ENCODE measurements at places on chromosomes 3 and 15.
A peak's percentile ranks its signal among the peaks of the same experiment; 100 is the strongest.

DNA sequence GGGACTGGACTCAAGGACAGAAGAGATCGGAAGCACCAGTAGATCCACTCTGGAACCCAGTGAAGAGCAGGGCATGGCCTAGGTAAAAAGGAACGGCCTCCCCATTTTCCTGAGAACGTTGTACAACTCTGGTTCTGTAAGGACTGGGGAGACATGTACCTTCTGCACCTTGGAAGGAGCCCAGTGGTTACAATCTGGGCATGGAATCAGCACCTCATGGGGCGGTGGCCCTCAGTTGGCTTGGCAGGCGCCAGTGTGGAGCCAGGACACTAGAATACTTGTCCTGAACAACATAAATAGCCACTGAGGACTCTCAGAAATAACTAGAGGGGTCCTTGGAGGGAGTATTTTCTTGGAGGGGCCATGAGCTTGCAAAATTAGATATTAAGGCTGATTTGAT lies 25.6 kb downstream of the EAF1 start:
- no peak for DNase-seq

- DNase-seq, result no peak
Measured at GRCh38 chr3:24043985-24044384, 98.9 kb downstream of the NR1D2 start.

DNA sequence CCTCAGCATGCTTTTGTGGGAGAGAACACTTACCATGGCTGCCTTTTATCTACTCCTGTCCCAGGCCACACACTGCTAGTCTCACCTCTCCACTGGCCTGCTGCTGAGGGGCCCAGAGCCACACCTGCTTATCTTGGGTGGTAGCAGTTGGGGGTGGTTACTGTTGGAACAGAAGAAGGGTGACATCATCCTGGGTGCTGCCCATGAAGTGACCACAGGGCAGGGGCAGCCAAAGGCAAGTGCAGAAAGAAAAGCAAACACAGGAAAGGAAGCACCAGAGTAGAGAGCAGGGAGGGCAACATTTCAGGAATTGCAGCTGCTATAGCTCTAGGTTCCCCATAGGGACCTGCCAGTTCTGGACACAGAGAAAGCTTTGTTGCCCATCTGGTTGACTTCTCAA lies 345.2 kb downstream of the VPS13C start:
- DNase-seq, result no peak

GRCh38 chr3:9883706-9884554 lies 3.9 kb upstream of the CIDEC start:
- DNase-seq, result no peak

DNA sequence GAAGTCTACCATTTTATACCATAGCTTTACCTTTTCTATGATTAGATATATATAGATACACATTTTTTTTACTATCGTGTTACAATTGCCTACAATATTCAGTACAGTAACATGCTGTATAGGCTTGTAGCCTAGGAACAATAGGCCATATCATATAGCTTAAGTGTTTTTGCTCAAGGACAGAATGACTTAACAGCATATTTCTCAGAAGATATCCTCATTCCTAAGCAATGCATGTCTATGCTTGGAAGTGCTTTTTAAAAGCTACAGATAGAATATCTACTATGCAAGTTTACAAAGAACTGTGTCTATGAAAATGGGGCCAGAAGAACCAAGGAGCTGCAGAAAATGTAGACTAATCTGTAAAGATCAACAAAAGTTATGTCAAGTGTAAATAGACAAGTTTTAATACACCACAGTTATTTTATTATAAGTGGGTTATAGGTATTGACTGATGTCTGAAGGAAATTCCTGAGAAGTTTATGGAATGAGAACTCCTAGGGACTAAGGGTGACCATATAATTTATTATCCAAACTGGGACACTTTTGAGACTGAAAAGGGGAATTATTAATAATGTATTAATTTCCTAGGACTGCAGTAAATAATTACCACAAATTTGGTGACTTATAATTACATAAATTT lies 138.7 kb upstream of the TGFBR2 start:
- DNase-seq, result peak; percentile 46

- no peak for DNase-seq
Measured at GRCh38 chr3:170024581-170024980, 13.2 kb upstream of the GPR160 start.

DNA sequence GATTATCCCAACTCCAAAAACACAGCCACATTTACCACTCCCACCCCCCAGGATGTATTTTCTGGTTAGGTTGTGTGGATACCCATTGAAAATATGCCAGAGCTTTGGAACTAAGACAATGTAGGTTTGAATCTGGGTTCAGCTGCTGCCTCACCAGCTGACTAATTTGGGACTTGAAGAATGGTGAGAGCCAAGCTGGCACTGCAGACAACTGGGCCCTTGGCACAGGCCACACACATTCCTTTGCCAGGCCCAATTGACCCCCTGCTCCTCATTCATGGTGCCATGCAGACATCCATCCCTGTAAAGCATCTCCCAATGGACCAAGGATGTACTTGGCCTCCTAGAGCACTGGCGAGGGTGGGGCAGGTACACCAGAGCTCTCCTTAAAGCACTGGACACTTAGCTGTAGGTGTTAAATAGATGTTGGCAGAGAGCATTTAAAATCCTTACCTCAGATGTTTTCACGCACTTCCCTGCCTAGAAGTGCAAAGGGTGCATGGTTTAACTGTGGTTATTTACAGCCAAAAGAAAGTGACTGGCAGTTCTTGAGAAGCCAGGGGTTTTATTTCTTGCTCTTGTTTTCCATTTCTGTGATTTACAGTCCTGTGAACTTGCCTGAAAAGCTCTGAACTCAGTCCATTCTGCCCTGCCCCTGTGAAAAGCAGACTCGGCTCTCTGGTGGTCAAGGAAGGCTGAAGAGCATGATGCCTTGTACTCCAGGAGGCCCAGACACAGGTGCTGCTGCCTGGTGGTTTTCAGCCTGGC lies 138.5 kb downstream of the CLSTN2 start:
- DNase-seq, result no peak

GRCh38 chr3:12829886-12830784 lies 11.2 kb downstream of the RPL32 start:
- no peak for DNase-seq

DNA sequence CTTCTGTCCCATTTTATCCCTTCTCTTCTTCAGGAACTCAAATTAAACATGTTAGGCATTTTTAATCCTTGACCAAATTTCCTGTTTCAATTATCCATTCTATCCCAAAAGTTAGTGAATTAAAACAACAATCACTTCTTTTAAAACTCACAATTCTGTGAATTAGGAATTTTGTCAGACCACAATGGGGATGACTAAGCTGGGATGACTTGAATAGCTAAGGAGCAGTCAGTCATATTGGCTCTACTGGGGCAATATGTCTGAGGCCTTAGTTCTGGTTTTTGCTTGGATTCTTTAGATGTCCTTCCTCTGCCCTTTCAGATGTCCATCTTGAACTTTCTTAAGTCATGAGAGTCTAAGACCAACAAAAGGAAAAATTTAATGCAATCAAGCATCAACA lies 178.2 kb upstream of the TGFBR2 start:
- peak; percentile 23 for DNase-seq

- no peak for DNase-seq
Measured at GRCh38 chr15:29067949-29068348, 182.2 kb downstream of the APBA2 start.

DNA sequence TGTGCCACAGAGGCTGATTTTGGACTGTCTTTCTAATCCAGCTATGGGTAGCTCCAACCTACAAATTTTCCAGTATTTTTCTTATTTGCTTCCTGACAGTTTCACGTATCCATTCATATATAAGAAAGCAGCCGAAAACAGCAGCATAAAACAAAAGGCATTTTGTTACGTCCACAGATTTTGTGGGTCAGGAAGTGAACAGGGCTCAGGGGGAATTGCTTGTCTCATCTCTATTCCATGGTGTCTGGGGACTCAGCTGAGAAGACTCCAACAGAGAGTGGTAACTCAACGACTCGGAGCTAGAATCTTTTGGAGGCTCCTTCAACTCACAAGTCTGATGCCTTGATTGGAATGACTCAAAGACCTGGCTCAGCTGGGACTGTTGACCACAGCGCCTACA lies 11.7 kb upstream of the SAMMSON start:
- DNase-seq, result no peak

DNA sequence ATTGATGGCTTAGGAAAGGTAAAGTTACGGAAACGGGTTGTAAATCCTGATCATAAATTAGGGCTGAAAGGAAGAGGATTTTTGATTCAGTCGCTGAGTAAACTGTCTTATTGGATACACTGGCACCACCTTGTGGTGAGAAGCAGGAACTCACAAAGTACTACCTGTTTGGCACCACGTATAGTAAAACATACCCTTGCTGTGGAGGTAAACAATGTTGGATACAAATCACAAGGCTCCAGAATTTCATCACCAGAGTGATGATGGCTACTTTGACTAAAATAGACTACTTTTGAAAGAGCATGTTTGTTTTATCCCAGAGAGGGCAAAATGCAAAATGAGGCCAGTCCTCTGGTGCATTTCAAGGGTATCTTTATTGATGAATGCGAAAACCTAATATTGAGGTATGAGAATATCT lies 216.9 kb downstream of the IGSF11 start:
- peak; percentile 44 for DNase-seq

DNA sequence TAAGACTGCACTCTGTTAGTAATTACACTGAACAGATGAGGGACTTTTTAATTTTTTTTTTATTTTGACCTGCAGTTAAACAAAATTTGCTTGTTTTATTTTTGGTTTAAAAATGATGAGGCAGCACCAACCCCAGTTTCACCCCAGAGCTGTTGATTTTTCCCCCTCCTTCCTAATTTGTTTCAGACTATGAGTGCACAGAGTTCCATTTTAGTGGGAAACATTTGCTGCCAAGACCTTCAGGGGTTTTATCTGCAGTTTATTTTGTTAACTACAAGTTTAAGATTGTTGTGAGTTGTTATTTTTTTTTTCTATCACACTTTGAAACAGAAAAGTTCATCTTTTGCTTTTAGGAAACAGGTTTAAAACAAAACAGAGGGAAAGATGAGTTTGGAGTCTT lies 455.9 kb upstream of the NR2F2 start:
- DNase-seq, result no peak

GRCh38 chr3:34022147-34022546 lies 223.7 kb downstream of the PDCD6IP start:
- no peak for DNase-seq

GRCh38 chr15:75454471-75455378 lies 3.2 kb upstream of the SIN3A start:
- peak; percentile 48 for DNase-seq

- DNase-seq, result no peak
Measured at GRCh38 chr3:184305577-184305976, 6.5 kb downstream of the PSMD2 start.

- DNase-seq, result no peak
Measured at GRCh38 chr15:28895146-28895545, 9.4 kb downstream of the APBA2 start.

DNA sequence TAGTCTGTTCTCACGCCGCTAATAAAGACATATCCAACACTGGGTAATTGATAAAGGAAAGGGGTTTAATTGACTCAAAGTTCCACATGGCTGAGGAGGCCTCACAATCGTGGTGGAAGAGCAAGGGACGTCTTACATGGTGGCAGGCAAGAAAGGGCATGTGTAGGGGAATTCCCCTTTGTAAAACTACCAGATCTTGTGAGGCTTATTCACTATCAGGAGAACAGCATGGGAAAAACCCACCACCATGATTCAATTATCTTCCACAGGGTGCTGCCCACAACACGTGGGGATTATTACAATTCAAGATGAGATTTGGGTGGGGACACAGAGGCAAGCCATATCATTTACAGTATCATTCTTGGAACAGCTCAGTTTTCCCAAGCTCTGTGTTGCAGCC lies 268.0 kb downstream of the SUCLG2 start:
- DNase-seq, result peak; percentile 71

DNA sequence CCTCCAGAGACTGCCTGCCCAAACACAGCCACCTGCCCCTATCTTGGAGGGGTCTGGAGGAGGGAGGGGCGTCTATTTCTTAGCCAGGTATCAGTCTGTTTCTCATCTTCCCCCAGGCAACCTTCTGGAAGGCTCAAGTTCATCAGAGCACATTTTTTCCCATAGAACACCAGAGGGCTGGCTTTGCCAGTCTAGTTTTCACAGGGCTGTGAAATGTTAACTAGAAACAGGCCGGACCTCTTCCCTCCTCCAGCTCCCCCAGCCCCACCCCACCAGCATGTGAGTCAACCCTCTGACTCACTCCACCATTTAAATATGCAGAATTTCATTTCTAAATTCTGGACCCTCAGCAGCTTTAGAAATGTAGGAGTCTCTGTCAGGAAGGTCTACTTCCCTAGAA lies 66.9 kb downstream of the SLCO2A1 start:
- no peak for DNase-seq

DNA sequence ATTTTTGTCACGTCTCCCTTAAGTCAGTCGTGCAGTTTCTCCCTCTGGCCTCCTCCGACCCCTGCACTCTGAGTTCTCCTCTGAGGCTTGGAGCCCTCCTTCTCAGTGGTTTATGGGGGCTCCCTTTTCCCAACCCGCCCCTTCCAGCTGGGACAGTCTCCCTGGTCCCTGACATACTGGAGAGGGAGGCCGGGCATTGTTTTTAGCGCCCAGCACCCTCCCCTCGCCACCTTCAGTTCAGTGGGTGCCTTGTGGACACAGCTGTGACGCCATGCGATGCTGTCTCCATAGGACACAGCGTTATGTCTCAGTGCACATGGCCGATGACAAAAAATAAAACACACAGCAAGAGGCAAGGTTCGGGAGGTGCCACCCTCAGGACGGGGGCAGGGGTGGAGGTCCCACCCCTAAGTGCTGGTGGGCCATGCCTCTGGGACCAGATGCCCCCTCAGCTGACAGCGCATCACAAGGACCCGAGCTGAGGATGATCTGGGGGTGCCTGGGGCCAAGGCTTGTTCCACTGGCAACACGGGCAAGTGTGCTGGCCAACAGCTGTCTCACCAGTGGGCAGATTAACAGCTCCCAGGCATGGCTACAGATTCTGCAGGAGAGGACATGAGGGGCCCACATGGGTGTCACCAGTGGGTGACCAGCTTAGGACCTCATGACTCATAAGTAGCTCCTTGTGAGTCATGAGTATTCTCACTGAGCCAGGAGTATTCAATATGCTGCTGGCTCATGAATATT lies 81.6 kb downstream of the PLXNA1 start:
- DNase-seq, result peak; percentile 47

All from foreskin keratinocyte (primary cell).